Tongue (tissue), 3 donors: ENCODE measurements at places on chromosomes 11 and 22.

GRCh38 chr11:2812371-2812991 lies 73.1 kb downstream of the CDKN1C start:
- DNase-seq: peak; percentile 86

- peak; percentile 95 for DNase-seq
Observed at GRCh38 chr11:72814286-72815109, at the start of gene ATG16L2. TSS of gene ATG16L2 (plus strand) at chr11:72814411. CDS start at chr11:72814446, 35 bp downstream.

GRCh38 chr11:111063726-111064517 lies 181.6 kb upstream of the POU2AF2 start:
- no peak for DNase-seq

- no peak for DNase-seq
Observed at GRCh38 chr11:45906965-45907611, at the start of gene FREY1. TSS of gene FREY1 (minus strand) at chr11:45907271. CDS start at chr11:45907245, 26 bp downstream.

GRCh38 chr11:4645974-4646373 lies 2.2 kb downstream of the OR51E1 start:
- DNase-seq: no peak

DNA sequence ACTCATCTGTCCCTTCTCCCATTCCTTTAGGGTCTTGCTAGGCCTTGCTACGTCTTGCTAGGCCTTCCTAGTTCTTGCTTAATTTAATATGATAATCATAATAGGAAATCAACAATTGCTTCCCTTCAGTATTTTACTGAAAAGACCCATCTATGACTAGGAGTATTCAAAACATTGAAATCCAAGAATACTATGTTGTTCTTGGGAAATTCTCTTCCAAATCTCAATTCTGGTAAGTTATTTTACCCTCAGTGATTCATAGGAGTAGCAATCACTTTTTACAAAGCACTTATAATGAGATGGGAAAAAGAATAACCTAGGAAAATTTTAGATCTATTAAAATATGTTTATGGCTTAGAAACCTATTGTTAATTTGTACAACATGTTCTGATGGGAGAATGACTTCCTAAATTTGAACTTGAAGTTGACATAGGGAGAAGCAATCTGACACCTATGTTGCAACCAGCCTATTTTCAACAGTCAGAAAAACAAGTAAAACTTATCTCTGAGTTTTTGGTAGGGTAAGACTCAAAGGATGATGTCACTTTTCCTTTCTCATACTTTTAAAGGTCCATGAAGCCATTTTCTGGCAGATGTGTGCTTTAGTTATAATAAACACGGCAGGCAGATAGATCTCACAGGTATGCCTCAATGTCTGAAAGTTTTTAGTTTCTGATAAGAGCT lies 29.5 kb upstream of the HIPK3 start:
- no peak for DNase-seq
